NCI-H2029 treated with DMSO at 0.1 percent for 48 hours (cell line): ENCODE measurements at places on chromosomes 2 and 18.
A peak's percentile ranks its signal among the peaks of the same experiment; 100 is the strongest.

DNA sequence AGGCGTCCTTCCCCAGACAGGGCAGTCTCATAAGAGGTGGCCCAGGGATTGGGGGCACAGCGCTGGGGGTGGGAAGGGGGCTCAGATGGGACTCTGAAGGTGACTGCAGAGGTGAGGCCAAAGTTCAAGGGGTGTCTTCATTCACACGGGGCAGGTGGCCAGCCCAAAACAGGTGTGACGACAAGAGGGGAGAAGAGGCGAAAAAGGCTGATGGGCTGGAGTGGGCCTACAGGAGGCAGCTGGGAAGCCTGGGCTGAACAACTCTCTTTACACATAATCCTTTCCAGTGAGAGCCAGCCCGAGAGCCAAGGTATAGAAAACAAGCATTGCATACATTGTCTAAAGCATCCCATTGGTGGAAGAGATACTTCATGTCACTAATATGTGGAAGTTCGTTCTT, 130.9 kb upstream of the ASB18 start:
- no peak for DNase-seq

DNA sequence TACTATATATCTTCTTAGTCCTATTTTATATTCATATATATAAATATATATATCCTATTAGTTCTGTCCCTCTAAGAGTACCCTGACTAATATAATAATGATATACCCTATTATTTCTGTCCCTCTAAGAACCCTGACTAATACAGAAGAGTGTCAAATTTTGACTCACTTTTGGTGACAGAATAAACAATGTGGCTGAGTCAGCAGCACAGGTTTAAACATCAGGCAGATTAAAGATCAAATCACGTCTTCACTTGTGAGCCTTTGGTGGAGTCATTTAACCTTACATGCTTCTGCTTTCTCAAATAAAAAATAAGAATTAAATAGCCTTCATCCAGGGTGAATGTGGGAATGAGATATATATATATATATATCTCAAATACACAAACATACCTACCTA, 615.9 kb upstream of the GCFC2 start:
- DNase-seq = no peak

GRCh38 chr18:56390626-56391025, 247.8 kb downstream of the TXNL1 start:
- no peak for DNase-seq

DNA sequence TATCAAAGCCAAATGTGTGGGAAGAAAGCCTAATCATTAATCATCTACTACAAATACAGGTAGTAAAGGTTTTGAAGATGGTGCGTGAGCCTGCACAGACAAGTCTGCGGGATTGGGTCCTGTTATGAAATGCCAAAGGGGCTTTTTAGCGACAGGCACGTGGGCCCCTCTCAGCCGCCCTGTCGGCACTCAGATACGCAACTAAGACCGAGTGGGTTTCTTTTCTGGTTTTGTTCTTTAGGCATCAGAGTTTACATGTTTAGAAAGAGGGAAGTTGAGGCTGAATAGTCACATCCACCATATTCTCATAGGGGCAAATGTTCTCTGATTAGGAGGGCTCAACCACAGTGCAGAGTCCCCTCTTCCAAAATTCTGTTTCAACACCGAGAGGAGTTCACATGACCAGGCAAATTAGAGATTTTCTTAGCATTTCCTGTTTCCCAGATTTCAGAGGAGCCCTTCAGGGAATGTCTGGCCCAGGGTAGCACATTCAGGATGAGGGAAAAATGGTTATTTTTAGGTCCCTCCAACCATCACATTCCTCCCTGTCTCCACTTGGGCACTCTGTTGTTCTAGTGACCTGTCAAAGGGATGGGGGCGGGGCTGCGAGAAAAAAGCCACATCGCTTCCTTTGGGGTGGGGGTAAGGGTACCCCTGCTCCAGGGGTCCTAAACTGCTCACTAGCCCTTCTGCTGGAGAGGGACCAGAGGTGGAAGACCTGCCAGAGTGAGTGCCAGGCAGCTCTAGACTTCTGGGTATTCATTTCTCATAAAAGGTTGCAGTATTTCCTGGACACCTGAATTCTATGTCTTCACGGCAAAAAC, 159.2 kb downstream of the BCL2 start:
- DNase-seq = no peak

GRCh38 chr2:147037048-147037447, 807.8 kb upstream of the ACVR2A start:
- no peak for DNase-seq

- DNase-seq = peak; percentile 26
Observed at GRCh38 chr18:41371156-41372045, 583.6 kb upstream of the PIK3C3 start.

GRCh38 chr2:60416221-60417008, 137.0 kb downstream of the BCL11A start:
- DNase-seq = no peak

DNA sequence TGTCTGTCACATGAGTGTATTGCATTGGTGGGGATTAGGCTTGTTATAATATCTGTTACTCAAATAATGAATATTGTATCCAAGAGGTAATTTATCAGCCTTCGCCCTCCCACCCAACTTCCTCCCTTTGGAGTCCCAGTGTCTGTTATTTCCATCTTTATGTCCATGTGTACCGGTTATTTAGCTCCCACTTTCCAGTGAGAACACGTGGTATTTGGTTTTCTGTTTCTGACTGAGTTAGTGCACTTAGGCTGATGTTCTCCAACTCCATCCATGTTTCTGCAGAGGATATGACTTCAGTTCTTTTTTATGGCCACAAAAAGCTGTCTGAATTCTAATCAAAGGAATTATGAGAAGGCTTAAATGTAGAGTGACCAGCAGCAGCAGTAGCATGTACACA, 104.0 kb upstream of the ARHGAP28 start:
- DNase-seq = no peak

- DNase-seq = no peak
Observed at GRCh38 chr2:64982311-64982857, 6.8 kb upstream of the SLC1A4 start.

- DNase-seq = no peak
Observed at GRCh38 chr2:101204400-101205115, 48.1 kb upstream of the CNOT11 start.

DNA sequence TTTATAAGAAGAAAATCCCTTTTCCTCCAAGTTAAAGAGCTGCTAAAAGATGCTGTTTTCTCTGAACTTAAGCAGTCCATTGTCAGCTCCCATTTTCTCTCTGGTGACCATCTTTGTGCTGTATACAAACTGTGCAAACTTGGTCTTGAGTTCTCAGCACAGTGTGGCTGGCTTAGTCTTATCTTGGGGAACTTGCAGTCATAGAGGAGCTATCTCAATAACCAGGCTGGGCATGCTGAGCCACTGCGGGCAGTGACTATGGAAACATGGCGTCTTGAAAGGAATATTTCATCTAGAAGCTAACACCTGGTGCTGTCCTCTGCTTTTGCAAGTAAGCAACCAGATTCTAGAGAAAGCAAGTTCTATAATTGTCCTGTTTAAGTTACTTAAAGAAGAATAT, 1334.4 kb upstream of the CELF4 start:
- DNase-seq = no peak

DNA sequence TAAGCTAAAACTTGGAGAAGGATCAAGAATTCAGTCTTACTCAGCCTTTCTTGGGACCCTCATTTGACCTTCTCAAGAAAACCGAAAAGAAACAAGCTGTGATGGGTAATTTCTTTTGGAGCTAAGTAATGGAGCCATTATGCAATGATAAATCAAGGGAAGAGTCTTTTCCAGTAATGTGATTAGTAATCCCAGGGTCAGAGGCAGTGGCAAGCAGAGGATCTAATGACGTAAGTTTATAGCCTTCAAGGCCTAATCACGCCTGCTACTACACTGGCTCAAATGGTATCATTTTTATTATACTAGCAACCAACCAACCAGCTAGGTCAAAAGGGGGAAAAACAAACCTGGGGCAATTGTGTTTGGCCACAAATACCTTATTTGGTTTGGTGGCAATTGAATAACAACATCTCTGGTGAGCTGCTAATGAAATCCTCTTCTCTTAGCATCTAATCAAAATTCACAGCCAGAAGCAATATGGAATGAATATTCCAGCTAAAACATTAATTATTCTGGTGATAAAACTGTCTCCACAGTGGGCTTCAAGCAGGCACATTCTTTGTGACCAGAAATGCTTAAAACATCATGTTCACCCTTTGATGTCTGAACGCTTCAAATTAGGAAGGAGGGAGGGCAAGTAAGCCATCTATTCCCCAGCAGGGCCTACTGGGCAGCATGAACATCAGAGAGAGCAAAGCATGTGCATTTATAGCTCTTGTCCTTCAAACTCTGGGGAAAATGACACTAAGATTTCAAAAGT, 114.9 kb upstream of the SULT1C3 start:
- no peak for DNase-seq

DNA sequence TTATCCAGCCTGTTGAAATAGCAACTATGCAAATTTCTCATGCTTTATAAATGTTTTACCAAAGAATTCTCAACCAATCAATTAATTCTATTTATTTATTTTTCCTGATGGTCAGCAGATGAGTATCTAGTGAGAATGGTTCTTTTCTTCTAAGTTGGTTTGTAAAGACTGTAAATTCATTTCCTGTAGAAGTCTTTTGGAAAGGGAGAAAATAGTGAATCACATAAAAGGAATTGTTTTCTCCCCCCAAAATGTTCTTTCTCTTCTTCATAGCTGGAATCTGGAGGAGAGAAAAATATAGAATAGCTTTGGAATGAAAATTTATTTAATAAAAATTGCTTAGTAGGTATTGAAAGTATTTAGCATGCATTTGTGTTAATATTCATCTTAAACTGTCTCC, 836.1 kb upstream of the ZEB2 start:
- DNase-seq = no peak

- DNase-seq = peak; percentile 42
Observed at GRCh38 chr2:7795778-7796563, 878.8 kb downstream of the RNF144A start.

DNA sequence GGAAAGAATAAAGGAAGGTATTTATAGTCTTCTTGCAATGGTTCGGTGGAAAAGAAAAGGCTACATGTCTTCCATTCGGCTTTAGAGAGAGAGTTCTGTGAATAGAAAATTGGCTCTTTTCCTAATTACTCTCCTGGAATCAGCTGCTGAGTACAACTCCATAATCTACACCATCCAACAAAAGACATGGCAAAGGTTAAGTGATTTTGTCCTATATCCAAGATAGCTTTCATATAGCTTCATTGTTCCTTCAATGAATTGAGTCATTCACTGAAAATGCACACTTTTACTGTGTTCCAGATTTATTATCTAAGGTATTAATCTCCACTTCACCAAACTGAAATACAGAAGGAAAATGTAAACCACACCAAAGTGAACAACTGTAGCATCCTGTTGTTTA, 514.5 kb downstream of the LRRTM4 start:
- DNase-seq = no peak

DNA sequence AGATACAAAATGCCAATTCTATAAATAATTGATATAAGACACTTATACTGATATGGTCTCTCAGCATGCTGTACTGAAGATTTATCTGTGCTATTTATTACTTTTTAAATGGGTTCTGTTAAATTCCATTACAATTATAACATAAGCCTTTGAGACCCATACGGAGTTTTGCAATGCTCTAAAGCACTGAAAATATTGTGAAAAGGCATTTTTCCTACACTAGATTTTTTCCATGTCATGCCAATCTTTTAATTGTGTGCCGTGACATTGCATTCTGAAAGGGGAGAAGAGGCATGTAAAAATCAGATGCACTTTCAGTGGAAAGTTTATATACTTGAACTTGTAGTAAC, 46.5 kb downstream of the EFEMP1 start:
- no peak for DNase-seq

DNA sequence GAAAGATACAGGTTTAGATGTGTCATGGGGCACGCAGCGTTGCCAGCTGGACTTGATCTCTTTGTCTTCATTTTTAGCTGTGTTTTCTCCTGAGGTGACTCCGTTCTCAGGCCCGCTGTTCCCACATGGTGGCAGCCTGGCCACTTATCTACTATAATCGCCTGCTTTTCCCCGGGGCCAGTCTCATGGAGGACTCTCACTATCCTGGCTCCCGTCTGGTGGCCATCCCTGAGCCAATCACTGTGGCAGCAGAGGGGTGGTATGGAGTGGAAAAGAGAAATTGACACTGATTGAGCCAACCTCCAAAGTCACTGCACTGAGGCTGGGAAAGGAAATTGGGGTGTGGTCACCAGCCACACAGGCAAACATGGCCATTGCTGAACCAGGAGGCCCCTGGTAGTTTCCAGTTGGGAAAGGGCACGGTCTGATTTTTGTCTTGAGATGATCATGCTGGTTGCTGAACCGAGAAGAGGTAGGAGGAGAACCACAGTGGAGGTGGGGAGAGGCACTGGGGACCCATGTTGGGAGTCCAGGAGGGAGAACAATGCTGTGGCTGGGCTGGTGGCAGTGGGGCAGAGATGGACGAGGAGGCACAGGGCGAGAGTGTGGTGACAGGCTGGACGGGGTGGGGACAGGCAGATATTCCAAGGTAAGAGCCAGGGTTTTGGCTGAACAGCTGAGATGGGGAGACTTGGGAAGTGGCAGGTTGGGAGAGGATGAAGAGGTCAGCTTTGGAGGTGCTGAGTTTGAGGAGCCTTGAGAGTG, 45.6 kb downstream of the KCNIP3 start:
- no peak for DNase-seq

GRCh38 chr2:70477441-70477844, 76.2 kb downstream of the TGFA start:
- DNase-seq = no peak

GRCh38 chr2:150346806-150347205, 140.7 kb downstream of the RND3 start:
- DNase-seq = no peak

GRCh38 chr18:35134190-35134730, 93.0 kb downstream of the MAPRE2 start:
- DNase-seq = no peak

- no peak for DNase-seq
Observed at GRCh38 chr2:232655392-232655791, 22.0 kb downstream of the EFHD1 start.
